Left lung (tissue), 14 donors: ENCODE measurements at places on chromosomes 7 and 10.

GRCh38 chr7:2501947-2502646 lies 17.5 kb upstream of the LFNG start:
- DNase-seq = no peak

GRCh38 chr7:48734695-48735406 lies 189.5 kb upstream of the CDC14C start:
- no peak for DNase-seq

DNA sequence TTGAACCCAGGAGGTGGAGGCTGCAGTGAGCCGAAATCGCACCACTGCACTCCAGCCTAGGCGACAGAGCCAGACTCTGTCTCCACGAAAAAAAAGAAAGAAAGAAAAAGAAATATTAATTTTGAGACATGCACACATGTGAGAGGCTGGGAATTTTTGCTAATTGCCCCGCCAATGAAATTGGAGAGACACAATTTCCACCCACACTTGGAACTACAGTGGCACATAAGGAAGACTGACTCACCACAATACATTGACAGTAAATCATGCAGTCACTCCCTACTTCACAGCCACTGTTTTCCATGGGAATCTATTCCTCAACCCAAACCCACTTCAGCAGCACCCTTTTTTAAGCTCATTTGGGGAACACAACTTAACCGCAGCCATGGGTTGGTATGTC lies 139.7 kb downstream of the CALN1 start:
- no peak for DNase-seq

DNA sequence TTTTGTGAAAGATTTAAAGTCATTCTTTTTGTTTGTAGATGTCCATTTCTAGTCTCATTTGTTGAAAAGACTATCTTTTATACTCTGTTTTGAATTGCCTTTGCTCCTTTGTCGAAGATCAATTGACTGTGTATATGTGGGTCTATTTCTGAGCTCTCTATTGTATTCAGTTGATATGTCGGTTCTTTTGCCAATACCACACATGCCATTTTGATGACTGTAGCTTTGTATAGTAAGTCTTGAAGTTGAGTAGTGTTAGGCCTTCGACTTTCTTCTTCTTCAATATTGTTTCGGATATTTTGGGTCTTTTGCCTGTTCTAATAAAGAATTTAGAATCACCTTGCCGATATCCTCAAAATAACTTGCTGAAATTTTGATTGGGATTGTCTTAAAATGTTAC lies 104.5 kb downstream of the CCSER2 start:
- no peak for DNase-seq
